ENCODE measurements at places on chromosomes 4 and X. TPM values are rescaled to one million over a fixed set of nuclear protein-coding genes. Genes with fewer than 3 reads are reported as not detected.

- no peaks in the 10 kb centered on the region for H3K27me3 ChIP-seq
- DNase-seq: no peak
- no peaks in the 10 kb centered on the region for H3K4me1 ChIP-seq
Measured at GRCh38 chr4:92106816-92107215, 196.9 kb upstream of the GRID2 start.

- no peak overlapping the region for H3K4me3 ChIP-seq
- no peak overlapping the region for H3K27ac ChIP-seq
- H3K4me1 ChIP-seq: no peaks in the 10 kb centered on the region
- DNase-seq: no peak
Measured at GRCh38 chr4:105619188-105619931, 66.9 kb downstream of the ARHGEF38 start.

DNA sequence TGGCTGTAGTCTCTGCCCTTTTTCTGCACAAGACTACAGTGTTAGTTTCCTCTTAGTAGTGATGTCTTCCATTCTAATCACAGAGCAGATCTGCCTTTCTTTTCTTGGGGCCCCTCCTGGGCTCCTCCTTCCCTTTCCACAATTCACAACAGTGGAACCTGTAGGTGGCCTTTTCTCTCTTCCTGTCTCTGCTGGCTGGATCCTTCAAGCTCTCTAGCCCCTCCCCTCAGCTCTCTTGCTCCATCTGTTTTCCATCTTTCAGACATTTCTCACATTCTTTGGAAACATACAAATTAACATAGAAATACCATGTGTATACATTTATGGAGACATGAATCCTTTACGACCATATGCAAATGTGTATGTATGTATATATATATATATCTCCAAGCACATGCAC is 304 bp upstream of the SPIN2A start:
- no peak overlapping the region for H3K4me3 ChIP-seq
- no peaks in the 10 kb centered on the region for H3K36me3 ChIP-seq
- H3K27me3 ChIP-seq: no peaks in the 10 kb centered on the region
- H3K27ac ChIP-seq: no peak overlapping the region
- no peaks in the 10 kb centered on the region for H3K4me1 ChIP-seq

GRCh38 chrX:16733013-16733412 is 13.6 kb downstream of the SYAP1 start:
- no peak for DNase-seq
- H3K4me1 ChIP-seq: no peaks in the 10 kb centered on the region
- no peaks in the 10 kb centered on the region for H3K36me3 ChIP-seq
- no peak overlapping the region for H3K27ac ChIP-seq
- no peak overlapping the region for H3K4me3 ChIP-seq

DNA sequence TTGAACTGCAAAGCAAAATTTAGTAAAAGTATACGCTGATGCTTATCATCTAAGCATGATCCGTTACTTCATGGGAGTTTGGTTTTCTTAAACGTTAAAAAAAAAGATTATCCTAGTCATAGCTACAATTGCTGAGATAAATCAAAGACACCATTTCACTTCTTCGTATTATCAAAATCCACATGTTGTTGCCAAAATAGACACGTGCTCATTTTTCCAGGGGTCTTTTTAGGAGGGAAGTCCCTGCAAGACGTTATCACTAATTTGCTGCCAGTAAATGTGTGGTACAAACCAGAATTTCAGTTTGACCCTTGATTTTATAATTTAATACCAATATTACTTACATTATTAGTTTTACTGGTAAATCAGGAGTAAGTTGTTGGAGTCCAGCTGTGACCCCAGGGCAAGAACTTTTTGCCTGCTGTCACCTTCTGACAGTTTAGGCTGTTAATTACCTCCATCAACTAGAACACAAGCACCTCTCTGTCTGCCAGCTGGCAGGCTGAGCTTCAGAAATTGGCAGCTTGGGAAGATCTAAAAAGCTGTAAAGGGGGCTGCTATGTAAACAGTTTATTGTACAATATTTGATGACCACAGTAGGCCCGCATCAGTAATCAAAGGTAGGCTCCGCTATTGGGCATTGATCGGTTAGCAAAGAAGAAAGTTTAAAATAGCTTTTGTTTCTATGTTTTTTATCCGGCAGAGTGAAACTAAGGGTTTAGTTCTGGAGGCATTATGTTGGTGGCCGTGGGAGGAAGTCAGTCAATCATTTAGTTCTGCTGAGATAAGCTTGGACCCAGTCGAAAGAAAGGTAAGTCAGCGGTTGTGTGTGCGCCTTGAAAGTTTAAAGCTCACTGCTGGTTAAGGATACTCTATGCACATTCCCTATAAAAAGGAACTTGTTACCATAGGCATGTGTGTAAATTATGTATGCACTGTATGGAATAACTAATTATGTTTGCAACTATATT is 196.4 kb downstream of the FBXO8 start:
- no peak overlapping the region for H3K4me3 ChIP-seq
- no peaks in the 10 kb centered on the region for H3K4me1 ChIP-seq
- H3K27ac ChIP-seq: no peak overlapping the region
- H3K36me3 ChIP-seq: no peaks in the 10 kb centered on the region
- no peak for DNase-seq
- H3K27me3 ChIP-seq: no peaks in the 10 kb centered on the region

GRCh38 chrX:23993012-23993633 is 33.9 kb downstream of the KLHL15 start:
- H3K4me1 ChIP-seq: no peaks in the 10 kb centered on the region
- H3K4me3 ChIP-seq: no peak overlapping the region
- no peaks in the 10 kb centered on the region for H3K27me3 ChIP-seq

DNA sequence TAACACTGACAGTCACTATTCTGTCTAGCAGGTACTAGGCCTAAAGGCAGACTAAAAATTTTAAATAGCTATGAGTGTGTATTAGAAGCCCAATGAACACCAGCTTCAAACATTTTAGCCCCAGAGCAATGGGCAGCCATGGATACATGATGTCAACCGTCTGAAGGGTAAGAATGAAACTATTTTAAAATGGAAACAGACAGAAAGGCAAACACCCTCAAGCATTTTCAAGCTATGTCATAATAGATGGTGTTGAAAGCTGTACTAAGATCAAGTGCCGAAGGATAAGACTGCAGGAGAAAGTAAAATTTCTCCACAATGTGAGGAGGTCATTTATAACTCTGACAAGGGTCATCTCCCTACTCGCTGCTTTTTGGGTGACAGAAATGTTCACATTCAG is 225.0 kb downstream of the COL25A1 start:
- no peak for DNase-seq
- no peaks in the 10 kb centered on the region for H3K4me1 ChIP-seq
- H3K27ac ChIP-seq: no peak overlapping the region

GRCh38 chr4:159358226-159358625 is 255.3 kb downstream of the RAPGEF2 start:
- H3K4me3 ChIP-seq: no peak overlapping the region
- H3K27ac ChIP-seq: no peak overlapping the region
- DNase-seq: no peak
- H3K4me1 ChIP-seq: no peaks in the 10 kb centered on the region
- H3K36me3 ChIP-seq: no peaks in the 10 kb centered on the region
- no peaks in the 10 kb centered on the region for H3K27me3 ChIP-seq

DNA sequence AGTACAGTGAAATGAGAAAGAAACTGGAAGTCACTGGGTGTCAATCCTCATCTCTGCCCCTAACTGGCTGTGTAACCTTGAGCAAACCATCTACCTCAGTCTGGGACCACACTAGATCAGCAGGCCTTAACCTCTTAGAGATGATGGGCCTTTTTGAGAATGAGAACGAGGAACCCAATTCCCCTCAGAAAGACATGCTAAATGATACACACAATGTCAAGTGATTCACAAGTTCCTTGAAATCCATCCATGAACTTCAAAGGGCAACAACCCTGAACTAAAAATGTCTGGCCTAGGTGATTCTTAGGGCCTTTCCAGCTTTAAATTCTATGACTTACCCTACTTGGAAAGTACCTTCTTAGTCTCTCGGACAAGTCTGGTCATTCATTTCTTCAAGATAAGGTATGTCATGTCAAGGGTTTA is 47.4 kb downstream of the ACSL4 start:
- no peaks in the 10 kb centered on the region for H3K27me3 ChIP-seq

DNA sequence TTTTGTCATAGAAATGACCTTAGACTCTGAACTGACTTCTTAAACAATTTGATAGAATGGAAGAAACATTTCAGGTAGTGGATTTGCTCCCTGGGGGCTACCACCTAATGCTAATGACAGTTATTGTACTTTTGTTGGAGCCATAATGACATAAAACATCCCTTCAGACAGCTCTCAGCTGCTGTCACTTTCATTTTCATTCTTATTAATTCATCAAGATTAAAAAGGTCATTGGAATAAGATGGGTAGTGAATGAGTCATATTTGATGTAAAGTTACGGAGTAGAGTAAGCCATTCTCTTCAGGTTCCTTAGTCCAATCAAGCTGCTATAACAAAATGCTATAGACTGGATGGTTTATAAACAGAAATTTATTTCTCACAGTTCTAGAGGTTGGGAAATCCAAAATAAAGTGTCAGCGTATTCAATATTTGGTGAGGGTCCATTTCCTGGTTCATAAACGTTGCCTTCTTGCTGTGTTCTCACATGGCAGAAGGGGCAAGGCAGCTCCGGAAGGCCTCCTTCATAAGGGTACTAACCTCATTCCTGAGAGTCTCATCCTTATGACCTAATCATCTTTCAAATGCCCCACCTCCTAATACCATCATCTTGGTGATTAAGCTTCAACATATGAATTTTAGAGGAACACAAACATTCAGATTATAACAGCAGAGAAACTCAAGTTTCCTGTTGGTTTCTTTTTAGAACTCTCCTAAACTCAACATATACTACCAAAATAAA is 268.5 kb downstream of the ARAP2 start:
- no peaks in the 10 kb centered on the region for H3K36me3 ChIP-seq
- no peaks in the 10 kb centered on the region for H3K4me1 ChIP-seq
- no peak for DNase-seq
- no peak overlapping the region for H3K4me3 ChIP-seq
- H3K27me3 ChIP-seq: no peaks in the 10 kb centered on the region

- H3K4me1 ChIP-seq: no peaks in the 10 kb centered on the region
- no peak for DNase-seq
- H3K36me3 ChIP-seq: no peaks in the 10 kb centered on the region
- no peak overlapping the region for H3K4me3 ChIP-seq
- H3K27me3 ChIP-seq: no peaks in the 10 kb centered on the region
Measured at GRCh38 chrX:2398064-2398656, 102.6 kb downstream of the DHRSX start.

DNA sequence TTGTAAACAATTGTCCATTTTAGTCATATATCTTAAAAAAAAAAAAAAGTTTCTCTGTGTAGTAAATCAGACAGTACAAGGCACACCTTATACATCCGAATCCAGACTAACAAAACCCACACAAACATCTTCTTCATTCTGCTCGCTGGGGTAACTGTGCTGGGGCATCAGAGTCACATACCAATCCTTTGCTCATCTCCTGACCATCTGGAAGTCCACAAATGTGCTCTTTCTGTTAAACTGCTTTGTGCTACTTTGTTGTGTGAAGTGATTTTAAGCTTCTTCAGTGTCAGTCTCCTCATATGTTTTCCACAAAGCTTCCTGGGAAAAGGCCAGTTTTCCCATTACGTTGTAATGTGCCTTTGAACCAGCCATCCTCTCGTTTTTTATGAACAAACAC is 86.2 kb upstream of the CBR4 start:
- H3K27ac ChIP-seq: no peak overlapping the region
- H3K36me3 ChIP-seq: no peaks in the 10 kb centered on the region
- no peak overlapping the region for H3K4me3 ChIP-seq

- H3K36me3 ChIP-seq: no peaks in the 10 kb centered on the region
- no peaks in the 10 kb centered on the region for H3K27me3 ChIP-seq
- H3K27ac ChIP-seq: no peak overlapping the region
- H3K4me3 ChIP-seq: no peak overlapping the region
- H3K4me1 ChIP-seq: no peaks in the 10 kb centered on the region
Measured at GRCh38 chrX:41241962-41242361, 92.0 kb upstream of the DDX3X start.

- no peaks in the 10 kb centered on the region for H3K27me3 ChIP-seq
- H3K4me3 ChIP-seq: no peak overlapping the region
- no peaks in the 10 kb centered on the region for H3K36me3 ChIP-seq
- no peak for DNase-seq
- no peaks in the 10 kb centered on the region for H3K4me1 ChIP-seq
- no peak overlapping the region for H3K27ac ChIP-seq
Measured at GRCh38 chr4:83390944-83391343, 56.3 kb upstream of the HPSE start.

- H3K4me3 ChIP-seq: no peak overlapping the region
- no peaks in the 10 kb centered on the region for H3K36me3 ChIP-seq
- no peaks in the 10 kb centered on the region for H3K27me3 ChIP-seq
- no peak for DNase-seq
- H3K4me1 ChIP-seq: no peaks in the 10 kb centered on the region
Measured at GRCh38 chr4:64777286-64777685, 368.0 kb upstream of the TECRL start.

DNA sequence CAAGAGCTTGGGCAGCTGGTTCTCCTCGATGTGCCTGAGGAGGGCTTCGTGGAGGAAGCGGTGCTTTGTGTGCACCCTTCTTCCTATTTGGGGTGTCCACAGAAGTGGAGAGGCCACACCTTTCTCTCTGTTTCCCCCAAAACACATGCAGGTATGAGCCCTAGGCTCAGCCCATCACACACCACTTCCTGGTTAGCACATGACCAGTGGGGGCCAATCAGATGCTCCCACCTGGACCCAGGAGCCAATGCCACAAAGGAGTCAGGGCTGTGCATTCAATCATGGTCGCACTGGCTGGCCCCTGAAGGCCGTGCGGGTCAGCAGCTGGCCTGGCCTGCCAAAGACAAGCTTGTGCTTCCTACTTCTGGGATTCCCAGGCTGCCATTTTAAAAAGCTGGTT is 51.4 kb downstream of the PPP2R2C start:
- H3K4me3 ChIP-seq: no peak overlapping the region
- H3K4me1 ChIP-seq: 0 out of 2 replicates have a peak, but pooled peaks cover 3% of the 10 kb centered on the region

- no peaks in the 10 kb centered on the region for H3K36me3 ChIP-seq
- no peaks in the 10 kb centered on the region for H3K4me1 ChIP-seq
- no peaks in the 10 kb centered on the region for H3K27me3 ChIP-seq
- DNase-seq: no peak
- H3K4me3 ChIP-seq: no peak overlapping the region
Measured at GRCh38 chr4:1505511-1506460, 99.5 kb upstream of the NKX1-1 start.

Gene XK
- total RNA-seq: 1.3 TPM

Gene CXorf65
- total RNA-seq: not detected

Gene CCDC120
- total RNA-seq: 11.0 TPM

Gene CLIC2
- 0.80 TPM for total RNA-seq

Gene CT45A1
- total RNA-seq: not detected

Gene HMX1
- not detected for total RNA-seq

Gene F8A3
- total RNA-seq: 0.54 TPM

Gene RAB33A
- total RNA-seq: 2.2 TPM

Gene SRD5A3
- 17.0 TPM for total RNA-seq

Gene TRIM75
- total RNA-seq: not detected

Gene PPP4R3C
- total RNA-seq: not detected

Gene CLGN
- 5.4 TPM for total RNA-seq

Gene TEX13B
- not detected for total RNA-seq

Data from Panc1 (cell line).